Stimulated activated CD4-positive, alpha-beta T cell treated with anti-CD3 and anti-CD28 coated beads, TNF-alpha, amount 100 ng/mL, for 1 hour (primary cell): ENCODE measurements at places on chromosomes 16 and 17.

DNA sequence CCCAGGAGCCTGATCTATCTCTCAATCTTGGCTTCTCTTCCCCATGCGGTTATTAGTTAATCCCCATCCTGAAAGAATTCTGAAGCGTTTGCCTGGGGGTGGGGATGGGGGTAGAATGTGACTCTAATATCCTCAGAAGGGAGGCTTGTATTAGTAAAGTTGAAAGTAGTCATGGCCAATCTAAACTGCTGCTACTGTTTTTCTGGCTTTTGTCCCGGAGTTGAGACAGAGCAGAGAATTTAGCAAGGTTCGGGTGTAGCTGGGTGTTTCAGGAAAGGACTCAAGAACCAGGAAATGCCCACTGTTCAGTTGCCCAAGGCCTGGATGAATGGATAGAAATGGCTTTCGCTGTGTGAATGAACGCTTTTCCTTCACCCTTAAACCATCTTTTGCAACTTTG lies 17.6 kb upstream of the ITGAM start:
- DNase-seq, result no peak

DNA sequence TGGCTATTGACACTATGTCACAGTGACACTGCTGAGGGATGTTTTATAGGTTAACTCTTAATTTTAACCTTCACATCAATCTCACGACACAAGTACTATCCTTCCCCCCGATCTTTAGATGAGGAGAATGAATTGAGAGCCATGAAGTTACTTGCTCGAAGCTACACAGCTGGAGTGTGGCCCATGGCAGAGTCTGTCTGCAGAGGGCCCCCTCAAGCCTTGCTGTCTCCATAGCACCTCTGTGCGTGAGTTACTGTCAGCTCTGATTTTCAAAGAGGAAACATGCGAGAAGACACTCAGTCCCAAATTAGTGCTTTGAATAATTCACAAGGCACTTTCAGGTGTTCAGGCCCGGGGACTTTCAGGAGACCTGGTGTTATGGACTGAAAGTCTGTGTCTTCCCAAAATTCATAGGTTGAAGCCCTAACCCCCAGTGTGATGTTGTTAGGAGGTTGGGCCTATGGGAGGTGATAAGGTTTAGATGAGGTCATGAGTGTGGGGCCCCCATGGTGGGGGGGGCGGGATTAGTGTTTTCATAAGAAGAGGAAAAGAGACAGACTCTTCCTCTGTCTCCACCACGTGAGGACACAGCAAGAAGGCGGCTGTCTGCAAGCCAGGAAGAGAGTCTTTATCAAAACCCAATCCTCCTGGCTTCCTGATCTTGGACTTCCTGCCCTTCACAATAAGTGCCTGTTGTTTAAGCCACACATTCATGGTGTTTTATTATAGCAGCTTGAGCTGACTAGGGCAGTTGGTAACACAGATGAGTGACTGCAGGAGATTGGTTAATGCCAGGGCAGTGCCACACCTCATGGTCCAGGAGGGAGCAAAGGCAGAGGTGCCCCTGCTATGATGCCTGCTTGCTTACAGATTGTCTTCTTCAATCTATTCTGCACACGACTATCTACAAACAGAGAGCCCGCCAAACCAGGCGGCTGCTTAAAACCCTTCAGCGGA lies 281.8 kb downstream of the HAPSTR1 start:
- DNase-seq, result no peak

- DNase-seq, result no peak
Observed at GRCh38 chr17:2083613-2084035, 28.7 kb downstream of the HIC1 start.

DNA sequence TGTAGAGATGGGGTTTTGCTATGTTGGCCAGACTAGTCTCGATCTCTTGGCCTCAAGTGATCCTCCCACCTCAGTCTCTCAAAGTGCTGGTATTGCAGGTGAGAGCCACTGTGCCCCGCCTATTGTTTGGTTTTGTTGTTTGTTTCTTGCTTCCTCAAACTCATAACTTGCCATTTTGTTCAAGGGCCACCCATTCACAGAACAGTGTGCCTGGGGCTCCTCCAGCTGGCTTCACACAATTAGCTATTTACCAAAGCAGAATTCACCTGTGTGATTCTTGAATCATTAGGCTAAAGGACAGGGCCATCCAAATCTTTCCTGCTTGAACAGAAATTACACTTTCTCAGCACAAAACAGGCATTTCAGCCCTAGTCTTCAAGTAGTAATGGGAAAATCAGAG lies 7.2 kb downstream of the ABHD15 start:
- DNase-seq, result no peak

- DNase-seq, result no peak
Observed at GRCh38 chr17:53499277-53499676, 323.4 kb upstream of the KIF2B start.

DNA sequence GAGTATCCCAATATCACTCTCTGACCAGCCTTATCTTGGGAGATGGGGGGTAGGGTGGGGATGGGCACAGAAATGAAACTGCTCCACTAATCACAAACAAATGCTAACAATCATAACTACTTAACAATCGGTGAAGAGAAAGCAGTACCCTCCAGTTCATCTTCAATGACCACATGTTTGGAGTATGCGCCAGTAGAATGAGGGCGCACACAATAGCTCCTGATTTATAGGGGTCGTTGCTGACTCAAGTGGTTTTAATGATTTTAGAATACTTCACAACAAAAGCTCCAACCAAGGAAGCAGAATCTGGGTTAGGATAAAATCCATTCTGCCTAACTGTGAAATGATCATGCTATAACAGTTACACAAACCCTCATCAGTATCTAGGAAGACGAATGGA lies 184.4 kb downstream of the AATF start:
- no peak for DNase-seq

DNA sequence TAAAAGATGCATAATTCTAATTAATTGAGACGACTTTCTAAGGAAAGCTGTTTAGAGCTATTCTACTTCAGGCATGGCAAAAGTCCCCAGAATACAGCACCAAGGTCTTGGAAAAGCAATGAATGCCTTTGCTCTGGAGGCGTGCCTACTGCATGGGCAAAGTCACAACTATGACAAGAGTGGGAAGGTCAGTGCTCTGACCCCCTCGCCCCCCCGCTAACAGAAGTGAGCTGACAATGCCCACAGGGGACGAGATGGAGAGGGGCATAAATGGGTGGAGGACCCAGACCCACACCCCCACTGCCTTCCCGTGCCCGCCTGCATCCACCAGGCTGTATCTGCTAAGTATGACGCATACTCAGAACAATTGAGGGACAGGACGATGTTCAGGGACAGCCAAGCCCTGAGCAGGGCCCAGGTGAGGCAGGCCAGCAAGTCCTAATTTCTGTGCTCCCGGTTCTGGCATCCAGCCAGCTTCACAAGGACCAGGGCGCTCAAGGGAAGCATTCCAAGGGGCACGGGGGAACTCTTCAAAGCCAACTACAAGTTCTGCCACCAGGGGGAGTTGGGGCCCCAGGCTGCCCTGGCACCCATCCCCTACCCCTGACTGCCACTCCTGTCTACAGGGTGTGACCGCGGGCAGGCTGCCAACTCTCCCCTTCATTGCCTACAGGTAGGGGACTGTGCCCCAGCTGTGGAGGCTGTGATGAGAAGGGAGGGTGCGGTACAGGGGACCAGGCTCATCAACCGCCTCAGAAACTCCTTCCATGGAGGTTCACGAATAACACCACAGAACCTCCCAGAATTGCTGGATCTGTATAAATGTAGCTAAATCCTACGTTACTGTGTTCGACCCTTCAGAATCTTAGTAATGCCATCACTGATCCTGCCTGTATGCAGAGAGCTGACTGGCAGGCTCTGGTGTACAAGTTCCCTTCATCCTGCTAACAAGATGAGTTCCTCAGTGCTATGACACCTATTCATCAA lies 20.8 kb downstream of the NPRL3 start:
- peak; percentile 50 for DNase-seq

- DNase-seq, result peak; percentile 13
Observed at GRCh38 chr17:42387661-42388380, 421 bp downstream of the STAT3 start.

DNA sequence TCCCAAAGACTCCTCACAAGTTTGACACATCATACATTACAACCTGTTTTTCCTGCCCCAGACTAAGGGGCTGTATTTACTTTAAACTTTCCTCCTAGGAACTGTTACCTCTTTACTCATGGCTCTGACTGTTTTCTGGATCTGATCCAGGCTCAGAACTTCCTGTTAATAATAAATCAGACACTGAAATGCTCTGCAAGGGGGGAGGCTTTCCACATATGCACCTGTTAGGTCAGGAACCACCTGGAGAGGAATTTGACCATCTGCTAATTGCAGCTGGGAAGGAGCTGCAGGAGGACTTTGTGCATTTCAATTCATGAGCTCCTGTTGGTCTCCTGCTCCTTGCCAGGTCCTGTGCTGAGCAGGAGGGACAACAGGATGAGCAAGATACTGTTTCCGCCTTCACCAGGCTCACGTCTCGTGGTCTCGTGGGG lies 476.9 kb upstream of the CDH5 start:
- DNase-seq, result no peak

DNA sequence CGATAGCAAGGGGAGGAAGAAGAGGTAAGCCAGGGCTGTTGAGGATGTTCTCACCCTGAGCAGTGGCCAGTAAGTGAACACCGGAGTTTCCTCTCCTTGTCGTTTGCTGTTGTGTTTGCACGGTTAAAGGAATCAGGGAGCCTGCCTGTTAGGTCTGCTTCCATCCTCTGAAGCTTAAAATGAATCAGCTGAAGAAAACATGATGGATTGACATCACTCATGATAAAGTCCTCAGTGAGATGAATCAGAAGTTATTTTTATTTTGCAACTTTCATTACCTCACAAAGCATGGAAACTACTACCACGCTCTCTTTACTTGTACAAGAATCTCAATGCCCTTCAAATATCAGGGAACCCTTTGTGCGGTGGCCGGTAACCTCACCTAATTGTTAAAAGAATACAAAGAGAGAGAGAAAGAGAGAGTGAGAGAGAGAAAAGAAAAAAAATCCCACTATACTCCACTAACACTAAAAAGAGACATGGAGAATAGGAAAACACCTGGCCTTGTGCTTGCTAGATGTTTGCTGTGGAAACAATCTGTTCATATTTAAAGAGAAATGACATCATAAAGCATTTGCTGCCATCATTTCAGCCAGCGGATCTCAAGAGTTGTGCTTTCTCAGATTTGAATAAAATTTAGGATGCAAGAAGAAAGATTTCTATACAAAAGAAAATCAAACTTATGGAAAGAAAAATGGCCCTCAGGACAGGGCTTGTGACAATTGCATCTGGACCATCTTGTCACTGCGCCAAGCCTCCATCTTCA lies 441.6 kb upstream of the SALL1 start:
- DNase-seq, result no peak

DNA sequence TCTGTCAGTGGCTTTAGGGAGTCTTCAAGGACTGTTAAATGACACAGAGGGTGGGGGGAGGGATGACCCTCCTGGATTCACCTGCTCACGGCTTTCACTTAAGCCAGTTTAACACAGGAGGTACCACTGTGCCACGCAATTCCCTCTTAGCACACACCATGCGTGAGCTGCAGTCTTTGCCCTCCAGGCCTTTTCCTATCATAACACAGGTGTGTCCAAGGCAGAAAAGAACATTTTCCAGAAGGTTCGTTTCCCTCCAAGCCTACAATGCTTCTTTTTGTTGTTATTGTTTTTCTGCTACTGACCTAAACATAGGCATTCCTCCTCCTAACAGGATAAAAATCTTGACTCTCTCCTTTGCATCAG lies 1.1 kb downstream of the ZFHX3 start:
- DNase-seq, result no peak

GRCh38 chr17:27466743-27467375 lies 10.6 kb downstream of the KSR1 start:
- no peak for DNase-seq

DNA sequence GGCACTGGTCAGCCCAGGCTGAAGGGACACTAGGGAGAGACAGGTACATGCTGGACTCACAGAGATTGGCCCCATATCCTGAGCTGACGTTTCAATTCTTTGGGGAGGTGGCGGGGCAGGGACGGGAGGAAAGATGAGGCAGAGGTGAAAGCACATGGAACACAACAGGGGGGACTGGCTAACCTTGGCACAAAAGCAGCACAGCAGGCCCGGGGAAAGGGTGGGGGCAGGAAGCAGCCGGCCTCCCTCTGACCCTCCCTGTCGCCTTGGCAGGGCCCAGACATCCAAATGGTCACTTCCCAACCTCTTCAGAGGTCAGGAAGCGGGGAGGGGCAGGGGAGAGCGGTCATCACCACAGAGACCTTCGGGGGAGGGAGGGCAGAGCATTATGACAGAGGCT lies 6.6 kb downstream of the VAT1 start:
- DNase-seq, result no peak

DNA sequence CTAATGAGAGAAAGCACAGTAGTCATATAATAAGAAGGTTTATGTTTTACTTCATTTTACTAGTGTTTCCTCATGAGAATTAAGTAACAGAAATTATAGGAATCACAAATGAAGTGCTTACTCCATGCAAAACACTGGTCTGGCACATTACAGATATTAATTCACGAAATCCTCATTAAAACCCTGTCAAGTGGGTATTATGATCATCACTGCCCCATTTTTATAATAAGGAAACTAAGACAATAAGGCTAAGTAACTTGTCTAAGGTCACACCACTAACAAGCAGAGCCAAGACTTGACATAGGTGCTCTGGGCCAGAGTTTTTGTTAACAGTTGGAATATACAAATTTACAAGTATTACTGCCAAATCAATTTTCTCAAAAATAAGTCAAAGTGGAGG lies 83.0 kb downstream of the KANSL1 start:
- no peak for DNase-seq

- DNase-seq, result no peak
Observed at GRCh38 chr16:31880322-31880979, 6.8 kb downstream of the ZNF267 start.

DNA sequence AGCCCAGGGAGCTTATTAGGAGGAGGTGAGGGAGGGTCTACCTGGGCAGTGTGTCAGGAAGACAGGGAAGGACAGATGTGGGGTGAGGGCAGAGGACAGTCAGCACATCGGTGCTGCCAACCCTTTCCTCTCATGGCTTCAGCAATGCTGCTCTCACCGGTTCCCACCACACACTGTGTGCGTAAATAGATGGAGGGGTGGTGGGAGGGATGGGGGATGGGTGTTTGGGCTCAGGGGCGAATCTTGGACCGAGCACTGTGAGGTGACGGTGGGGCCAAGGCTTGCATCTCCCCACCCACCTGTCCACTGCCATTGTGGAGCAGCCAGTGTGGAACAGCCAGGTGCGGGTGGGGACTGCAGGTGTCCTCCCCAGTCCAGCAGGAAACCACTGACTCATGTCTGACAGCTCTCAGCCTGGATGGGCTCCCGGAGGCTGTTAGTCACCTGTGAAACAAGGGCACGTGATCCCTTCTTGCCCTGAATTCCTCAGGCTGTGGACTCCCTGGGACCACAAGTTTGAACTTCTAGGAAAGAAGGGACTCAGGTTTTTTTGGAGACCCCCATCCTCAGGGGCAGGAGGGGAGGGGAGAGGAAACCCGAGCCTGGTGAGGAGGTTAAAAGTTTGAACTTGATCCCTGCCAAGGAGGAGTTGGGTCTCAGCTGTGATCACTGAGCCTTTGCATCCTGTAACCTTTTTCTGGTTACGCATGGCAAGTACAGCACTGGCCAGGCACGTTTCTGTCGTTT lies 42.7 kb upstream of the SMPD3 start:
- no peak for DNase-seq

- DNase-seq, result no peak
Observed at GRCh38 chr17:14733376-14733775, 432.5 kb downstream of the HS3ST3B1 start.

GRCh38 chr16:7394720-7395336 lies 62.2 kb downstream of the RBFOX1 start:
- DNase-seq, result no peak

- peak; percentile 85 for DNase-seq
Observed at GRCh38 chr17:75271233-75271954, 363 bp upstream of the MIF4GD start.
